T-helper 17 cell (primary cell): ENCODE measurements at places on chromosomes 7 and 10.

GRCh38 chr10:60611291-60611747 is 167.0 kb upstream of the CDK1 start:
- peaks cover 18% of the 10 kb centered on the region for H3K4me1 ChIP-seq
- peaks cover 6% of the 10 kb centered on the region for H3K36me3 ChIP-seq
- H3K27ac ChIP-seq, result no peak overlapping the region
- no peak for DNase-seq

DNA sequence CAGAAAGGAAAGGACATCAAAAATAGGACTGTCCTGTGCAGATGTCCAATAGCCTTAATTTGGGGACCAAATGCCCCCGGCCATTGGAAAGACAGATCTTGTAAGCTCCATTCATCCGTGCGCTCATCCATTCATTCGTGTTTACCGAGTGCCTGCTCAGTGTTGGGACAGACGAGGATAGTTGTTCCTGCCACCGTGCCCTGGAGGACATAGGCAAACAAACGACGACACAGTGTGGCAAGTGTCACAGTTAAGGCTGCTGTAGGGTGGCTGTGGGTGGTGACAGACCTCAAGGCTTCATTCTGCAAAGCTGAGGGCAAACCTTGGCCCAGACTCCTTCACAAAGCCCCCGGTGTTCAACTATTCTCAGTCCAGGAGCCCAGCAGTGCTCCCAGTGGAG is 27.6 kb downstream of the MKI67 start:
- H3K4me1 ChIP-seq, result peaks cover 38% of the 10 kb centered on the region
- no peak overlapping the region for H3K27ac ChIP-seq
- H3K36me3 ChIP-seq, result no peaks in the 10 kb centered on the region
- H3K4me3 ChIP-seq, result no peak overlapping the region

DNA sequence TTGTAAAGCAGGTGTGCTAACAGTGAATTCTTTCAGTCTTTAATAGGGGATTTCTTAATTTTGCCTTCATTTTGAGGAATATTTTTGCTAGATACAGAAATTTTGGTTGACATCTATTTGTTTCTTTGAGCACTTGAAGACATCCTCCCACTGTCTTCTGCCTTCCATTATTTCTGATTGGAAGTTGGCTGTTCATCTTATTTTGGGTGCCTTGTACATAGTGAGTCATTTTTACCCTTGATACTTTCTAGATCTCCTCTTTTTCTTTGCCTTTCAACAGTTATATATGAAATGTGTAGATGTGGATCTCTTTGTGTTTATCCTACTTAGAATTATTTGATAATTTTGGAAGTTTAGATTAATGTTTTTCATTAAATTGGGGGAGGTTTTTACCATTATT is 631.0 kb downstream of the AUTS2 start:
- H3K27me3 ChIP-seq, result no peaks in the 10 kb centered on the region
- no peak overlapping the region for H3K4me3 ChIP-seq
- DNase-seq, result no peak
- no peak overlapping the region for H3K27ac ChIP-seq
- H3K4me1 ChIP-seq, result no peaks in the 10 kb centered on the region

DNA sequence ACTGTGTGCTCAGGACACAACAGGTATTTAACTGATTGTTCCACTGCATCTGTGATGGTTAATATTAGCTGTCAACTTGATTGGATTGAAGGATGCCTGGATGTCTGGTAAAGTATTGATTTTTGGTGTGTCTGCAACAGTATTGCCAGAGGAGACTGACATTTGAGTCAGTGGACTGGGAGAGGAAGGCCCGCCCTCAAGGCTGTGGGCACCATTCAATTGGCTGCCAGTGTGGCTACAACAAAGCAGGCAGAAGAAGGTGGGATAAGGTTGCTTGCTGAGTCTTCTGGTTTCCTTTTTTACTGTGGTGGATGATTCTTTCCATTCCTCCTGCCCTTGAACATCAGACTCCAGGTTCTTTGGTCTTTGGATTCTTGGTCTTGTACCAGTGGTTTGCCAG is 137.1 kb upstream of the FAM13C start:
- H3K4me3 ChIP-seq, result no peak overlapping the region
- H3K27me3 ChIP-seq, result no peaks in the 10 kb centered on the region
- no peak for DNase-seq

GRCh38 chr10:4719671-4720070 is 106.3 kb upstream of the AKR1E2 start:
- H3K4me3 ChIP-seq, result no peak overlapping the region
- no peak overlapping the region for H3K27ac ChIP-seq
- peaks cover 41% of the 10 kb centered on the region for H3K27me3 ChIP-seq
- no peaks in the 10 kb centered on the region for H3K4me1 ChIP-seq

GRCh38 chr10:21978191-21978862 is 25.2 kb downstream of the DNAJC1 start:
- no peak overlapping the region for H3K4me3 ChIP-seq
- H3K4me1 ChIP-seq, result peaks cover 14% of the 10 kb centered on the region
- no peak for DNase-seq
- no peaks in the 10 kb centered on the region for H3K36me3 ChIP-seq
- H3K27me3 ChIP-seq, result no peaks in the 10 kb centered on the region

- no peak overlapping the region for H3K27ac ChIP-seq
- no peaks in the 10 kb centered on the region for H3K36me3 ChIP-seq
- no peak overlapping the region for H3K4me3 ChIP-seq
- no peak for DNase-seq
- peaks cover 47% of the 10 kb centered on the region for H3K27me3 ChIP-seq
- H3K4me1 ChIP-seq, result no peaks in the 10 kb centered on the region
Measured at GRCh38 chr7:51255536-51256208, 60.9 kb downstream of the COBL start.

DNA sequence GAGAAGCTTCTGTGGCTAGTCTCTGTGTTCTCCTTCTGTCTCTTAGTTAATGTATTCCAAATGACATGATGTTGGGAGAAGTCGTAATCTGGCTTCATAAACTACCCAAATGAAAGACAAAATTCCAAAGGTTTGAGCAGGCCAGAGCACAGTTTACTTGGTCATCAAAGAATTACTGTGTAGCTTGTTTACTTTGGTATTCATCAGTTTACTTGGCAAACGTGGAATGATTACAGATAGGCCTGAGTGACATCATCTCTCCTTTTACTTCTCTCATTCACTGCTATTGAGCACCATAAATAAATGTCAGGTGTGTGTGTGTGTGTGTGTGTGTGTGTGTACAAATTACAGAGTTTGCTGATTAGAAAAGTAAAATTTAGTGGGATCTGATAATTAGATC is 327.3 kb downstream of the PHTF2 start:
- DNase-seq, result no peak
- no peaks in the 10 kb centered on the region for H3K36me3 ChIP-seq
- no peak overlapping the region for H3K27ac ChIP-seq
- H3K27me3 ChIP-seq, result peaks cover 18% of the 10 kb centered on the region
- H3K4me1 ChIP-seq, result no peaks in the 10 kb centered on the region
- H3K4me3 ChIP-seq, result no peak overlapping the region

DNA sequence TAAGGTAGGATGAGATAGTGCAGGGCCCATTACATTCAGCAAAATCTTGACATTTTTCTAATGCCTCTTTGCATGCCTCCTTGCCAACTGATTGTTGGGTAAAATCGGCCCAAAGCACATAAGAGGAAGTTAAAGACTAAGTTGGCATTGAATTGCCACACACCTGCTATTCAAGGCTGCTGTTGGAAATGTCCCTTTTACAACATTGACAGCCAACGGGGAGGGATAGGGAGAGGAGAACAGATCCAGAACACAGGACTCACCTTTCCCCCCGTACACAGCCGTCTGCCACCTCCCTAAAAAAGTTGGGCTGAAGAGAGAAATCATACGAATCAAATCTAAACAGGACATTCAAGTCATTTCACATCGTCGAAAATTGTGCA is 695 bp downstream of the FAM237B start:
- H3K4me3 ChIP-seq, result peak overlapping the region; percentile 4
- H3K36me3 ChIP-seq, result peaks cover 11% of the 10 kb centered on the region
- DNase-seq, result no peak
- peaks cover 7% of the 10 kb centered on the region for H3K4me1 ChIP-seq

DNA sequence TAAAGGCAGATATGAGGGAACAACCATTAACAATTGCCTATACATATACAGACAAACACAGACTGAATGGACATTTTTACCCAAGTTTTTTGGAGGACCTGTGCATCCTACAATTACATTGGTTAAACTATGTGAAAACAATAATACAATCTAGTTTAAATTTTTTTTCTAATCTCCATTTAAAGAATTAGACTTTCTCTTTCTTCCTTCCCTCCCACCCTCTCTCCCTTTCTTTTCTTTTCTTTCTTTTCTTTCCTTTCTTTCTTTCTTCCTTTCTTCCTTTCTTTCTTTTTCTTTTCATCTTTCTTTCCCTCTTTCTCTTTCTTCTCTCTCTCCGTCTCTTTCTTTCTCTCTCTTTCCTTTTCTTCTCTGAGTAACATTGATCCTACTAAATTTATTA is 183.7 kb downstream of the HDAC9 start:
- no peaks in the 10 kb centered on the region for H3K27me3 ChIP-seq
- no peaks in the 10 kb centered on the region for H3K36me3 ChIP-seq
- DNase-seq, result no peak
- H3K4me1 ChIP-seq, result no peaks in the 10 kb centered on the region

GRCh38 chr7:118152149-118152548 is 31.8 kb upstream of the LSM8 start:
- DNase-seq, result no peak
- no peak overlapping the region for H3K4me3 ChIP-seq
- H3K36me3 ChIP-seq, result peaks cover 11% of the 10 kb centered on the region
- peaks cover 10% of the 10 kb centered on the region for H3K4me1 ChIP-seq
- H3K27ac ChIP-seq, result no peak overlapping the region

GRCh38 chr7:44348300-44348699 is 22.9 kb upstream of the CAMK2B start:
- no peaks in the 10 kb centered on the region for H3K36me3 ChIP-seq
- H3K27me3 ChIP-seq, result peaks cover 36% of the 10 kb centered on the region
- H3K4me3 ChIP-seq, result no peak overlapping the region
- DNase-seq, result no peak
- H3K4me1 ChIP-seq, result no peaks in the 10 kb centered on the region

DNA sequence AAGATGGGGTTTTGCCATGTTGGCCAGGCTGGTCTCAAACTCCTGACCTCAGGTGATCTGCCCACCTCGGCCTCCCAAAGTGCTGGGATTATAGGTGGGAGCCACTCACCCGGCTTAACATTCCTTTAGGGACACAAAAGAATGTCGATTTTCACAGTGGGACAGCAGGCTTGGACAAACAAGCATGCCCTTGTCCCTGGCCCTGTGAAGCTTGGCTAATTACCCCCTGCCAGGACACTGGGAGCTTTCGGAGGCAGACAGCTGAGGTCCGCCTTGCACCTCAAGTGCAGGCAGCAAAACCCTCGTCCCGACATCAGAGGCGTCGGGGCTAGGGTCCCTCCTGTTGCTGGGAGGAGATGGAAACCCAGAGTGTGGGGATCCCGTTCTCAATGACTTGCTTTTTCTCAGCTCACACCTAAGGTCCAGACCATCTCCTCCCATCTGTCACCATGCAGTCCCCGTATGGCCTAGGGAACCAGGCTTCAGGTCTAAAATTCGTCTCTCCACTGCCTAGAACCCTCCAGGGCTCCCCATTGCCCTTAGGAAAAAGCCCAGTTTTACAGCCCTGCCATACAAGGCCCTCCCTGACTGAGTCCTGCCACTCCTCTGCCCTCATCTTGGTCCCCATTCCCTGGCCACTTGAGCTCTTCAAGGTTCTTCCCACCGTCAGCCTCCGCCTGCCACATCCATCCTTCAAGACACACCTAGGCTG is 6.3 kb upstream of the CLIP2 start:
- DNase-seq, result no peak
- no peak overlapping the region for H3K4me3 ChIP-seq
- H3K27me3 ChIP-seq, result peaks cover 15% of the 10 kb centered on the region
- no peaks in the 10 kb centered on the region for H3K36me3 ChIP-seq
- peaks cover 3% of the 10 kb centered on the region for H3K4me1 ChIP-seq

DNA sequence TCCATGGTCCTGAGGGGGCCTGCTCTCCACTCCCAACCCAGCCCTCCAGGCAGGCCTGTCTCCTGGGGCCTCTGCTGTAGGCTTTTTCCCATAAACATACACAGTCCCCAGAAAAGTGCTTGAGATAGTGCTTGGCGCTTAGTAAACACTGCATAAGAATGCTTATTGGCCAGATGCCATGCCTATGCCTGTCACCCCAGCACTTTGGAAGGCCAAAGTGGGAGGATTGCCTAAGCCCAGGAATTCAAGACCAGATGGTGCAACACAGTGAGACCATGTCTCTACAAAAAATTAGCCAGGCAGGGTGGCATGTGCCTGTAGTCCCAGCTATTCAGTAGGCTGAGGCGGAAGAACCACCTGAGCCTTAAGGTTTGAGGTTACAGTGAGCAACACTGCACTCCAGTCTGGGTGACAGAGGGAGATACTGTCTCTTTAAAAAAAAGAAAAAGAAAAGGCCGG is 24.6 kb upstream of the ASL start:
- H3K4me1 ChIP-seq, result peaks cover 2% of the 10 kb centered on the region
- no peak overlapping the region for H3K4me3 ChIP-seq
- no peaks in the 10 kb centered on the region for H3K36me3 ChIP-seq
- no peaks in the 10 kb centered on the region for H3K27me3 ChIP-seq
- no peak for DNase-seq
- H3K27ac ChIP-seq, result no peak overlapping the region

DNA sequence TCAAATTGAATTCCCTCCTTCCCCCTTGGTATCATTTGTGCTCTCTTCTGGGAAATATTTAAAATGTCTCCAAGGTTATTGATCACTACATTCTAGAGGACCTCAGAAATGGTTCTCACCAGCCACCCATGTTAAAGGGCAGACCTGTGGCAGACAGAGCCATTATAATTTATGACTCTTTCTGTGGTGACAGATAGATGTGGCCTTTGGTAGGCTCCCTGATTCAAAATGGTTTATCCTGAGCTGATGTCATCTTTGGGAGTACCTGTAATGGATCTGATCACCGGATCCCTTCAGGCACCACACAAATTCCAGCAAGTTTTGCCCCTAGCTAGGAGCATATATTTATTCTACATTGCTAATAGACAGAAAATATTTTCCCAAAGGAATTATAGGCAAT is 267.5 kb downstream of the SDK1 start:
- H3K27me3 ChIP-seq, result peaks cover 8% of the 10 kb centered on the region
- peaks cover 4% of the 10 kb centered on the region for H3K4me1 ChIP-seq
- no peak overlapping the region for H3K4me3 ChIP-seq
- H3K27ac ChIP-seq, result peak overlapping the region; percentile 59
- peaks cover 2% of the 10 kb centered on the region for H3K36me3 ChIP-seq

DNA sequence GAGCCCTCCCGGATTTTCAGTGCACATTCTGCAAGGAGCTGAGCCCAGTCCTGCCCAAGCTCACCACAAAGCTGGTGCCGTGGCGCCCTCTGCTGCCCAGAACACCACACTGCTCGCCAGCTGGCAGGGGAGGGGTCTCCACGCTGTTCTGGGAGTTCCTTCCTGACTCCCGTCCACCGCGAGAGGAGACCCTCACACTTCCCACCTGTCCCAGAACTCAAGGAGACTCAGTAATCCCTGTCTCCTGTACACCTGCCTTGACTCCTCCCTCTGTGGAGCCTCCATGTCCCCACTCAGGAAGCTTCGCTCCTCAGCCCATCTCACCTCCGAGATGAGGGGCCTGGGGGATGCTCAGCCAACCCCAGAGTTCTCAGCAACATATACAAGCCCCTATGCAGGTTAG is 11.3 kb downstream of the C10orf105 start:
- no peaks in the 10 kb centered on the region for H3K27me3 ChIP-seq
- peak overlapping the region; percentile 25 for H3K4me3 ChIP-seq
- peak overlapping the region; percentile 54 for H3K27ac ChIP-seq
- peak; percentile 60 for DNase-seq
- peaks cover 37% of the 10 kb centered on the region for H3K4me1 ChIP-seq

- H3K36me3 ChIP-seq, result peaks cover 5% of the 10 kb centered on the region
- no peak for DNase-seq
- no peak overlapping the region for H3K27ac ChIP-seq
- H3K27me3 ChIP-seq, result no peaks in the 10 kb centered on the region
- H3K4me3 ChIP-seq, result no peak overlapping the region
- H3K4me1 ChIP-seq, result peaks cover 4% of the 10 kb centered on the region
Measured at GRCh38 chr10:132728321-132728720, 57.6 kb downstream of the NKX6-2 start.
